ENCODE measurements at places on chromosomes 12 and 14.

GRCh38 chr12:108559748-108560147, 1.2 kb downstream of the SART3 start:
- no peak for DNase-seq

DNA sequence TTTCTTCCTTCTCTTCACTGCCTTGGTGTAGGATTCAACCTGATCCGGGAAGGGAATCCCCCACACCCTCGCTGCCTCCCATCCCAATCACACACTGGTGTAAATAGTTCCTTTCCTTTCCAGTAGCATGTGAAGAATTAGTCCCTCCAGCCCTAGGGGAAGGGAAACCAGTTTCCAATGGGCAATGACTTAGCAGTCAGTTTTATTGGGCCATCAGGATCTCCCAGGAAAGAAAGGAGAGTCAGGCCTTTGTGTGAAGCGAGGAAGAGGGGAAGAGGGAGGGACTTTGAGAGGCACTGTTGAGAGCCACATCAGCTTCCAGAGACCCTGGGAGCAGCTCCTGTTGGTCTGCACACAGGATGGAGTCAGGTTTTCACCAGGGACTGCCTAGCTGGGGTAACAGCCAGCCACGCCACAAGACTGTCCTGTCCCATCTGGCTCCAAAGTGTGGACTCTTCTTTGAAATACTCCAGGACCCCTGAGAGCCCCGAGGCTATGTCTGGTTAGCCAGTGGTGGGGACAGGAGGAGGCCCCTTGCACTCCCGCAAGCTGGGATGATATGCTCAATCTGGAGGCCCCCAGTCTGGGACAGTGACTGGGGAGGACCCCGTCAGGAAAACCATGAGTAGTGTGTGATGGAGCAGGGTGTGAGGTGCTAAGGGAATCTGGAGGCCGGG, 27.9 kb downstream of the MOAP1 start:
- no peak for DNase-seq

DNA sequence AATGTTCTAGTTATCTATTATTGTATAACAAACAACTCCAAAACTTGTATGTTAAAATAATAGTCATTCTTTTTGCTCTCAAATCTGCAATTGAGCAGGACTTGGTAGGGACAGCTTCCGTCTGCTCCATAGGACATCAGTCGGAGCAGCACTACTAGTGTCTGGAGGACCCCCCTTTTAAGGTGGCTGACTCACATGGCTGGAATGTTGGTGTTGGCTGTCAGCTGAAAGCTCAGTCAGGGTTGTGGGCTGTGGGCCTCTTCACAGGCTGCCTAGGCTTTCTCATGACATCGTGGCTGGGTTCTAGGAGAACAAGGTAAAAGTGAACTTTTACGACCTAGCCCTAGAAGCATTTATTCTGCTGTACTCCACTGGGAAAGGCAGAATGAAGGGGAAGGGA, 160.6 kb downstream of the ANO4 start:
- no peak for DNase-seq

- no peak for DNase-seq
Measured at GRCh38 chr14:64848239-64848638, 31.5 kb downstream of the SPTB start.

- no peak for DNase-seq
Measured at GRCh38 chr12:75583355-75583754, 71.9 kb upstream of the KRR1 start.

Measured in stimulated activated CD4-positive, alpha-beta T cell treated with anti-CD3 and anti-CD28 coated beads, TNF-alpha, amount 100 ng/mL, for 1 hour (primary cell).